Muscle of back (tissue), 13 donors: ENCODE measurements at places on chromosomes 2 and 18.
A peak's percentile ranks its signal among the peaks of the same experiment; 100 is the strongest.

DNA sequence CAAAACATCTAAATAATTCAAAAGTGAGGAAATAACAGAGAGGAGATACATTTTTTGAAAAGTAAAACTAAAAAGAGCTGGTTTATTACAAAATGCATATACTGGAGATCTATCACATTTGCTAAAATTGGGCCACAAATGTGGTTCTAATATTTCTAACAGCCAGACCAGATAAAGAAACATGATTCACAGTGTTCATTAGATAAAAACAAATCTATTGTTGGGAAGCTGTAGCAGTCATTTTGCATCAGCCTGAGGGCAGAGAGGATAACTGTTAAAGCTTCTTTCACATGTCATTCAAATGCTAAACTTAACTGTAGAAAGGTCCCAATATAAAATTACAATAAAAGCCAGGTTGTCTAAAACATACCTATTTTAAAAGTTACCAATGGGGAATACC, 148.3 kb downstream of the GULP1 start:
- DNase-seq: no peak

DNA sequence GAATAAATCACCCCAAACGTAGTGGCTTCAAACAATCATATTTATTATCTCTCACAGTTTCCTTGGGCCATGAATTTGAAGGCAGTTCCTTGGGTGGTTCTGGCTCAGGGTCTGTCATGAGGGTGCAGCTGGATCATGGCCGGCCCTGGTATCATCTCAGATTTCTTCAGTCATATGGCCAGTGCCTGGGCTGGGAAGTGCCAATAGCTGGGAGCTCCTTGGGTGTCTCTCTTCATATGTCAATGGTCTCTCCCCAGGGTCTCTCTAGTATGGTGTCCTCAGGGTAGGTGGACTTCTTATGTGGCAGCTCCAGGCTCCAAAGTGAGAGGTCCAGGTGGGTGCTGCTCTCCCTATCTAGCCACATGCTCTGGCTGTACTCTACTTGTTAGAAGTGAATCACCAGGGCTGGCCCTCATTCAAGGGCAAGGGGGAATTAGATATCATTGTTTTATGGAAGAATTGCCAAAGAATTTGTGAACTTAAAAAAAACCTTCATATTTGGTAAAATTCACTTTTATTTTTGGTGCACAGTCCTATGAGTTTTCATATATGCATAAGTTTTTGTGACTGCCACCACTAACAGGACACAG, 15.4 kb downstream of the FHOD3 start:
- DNase-seq: no peak

DNA sequence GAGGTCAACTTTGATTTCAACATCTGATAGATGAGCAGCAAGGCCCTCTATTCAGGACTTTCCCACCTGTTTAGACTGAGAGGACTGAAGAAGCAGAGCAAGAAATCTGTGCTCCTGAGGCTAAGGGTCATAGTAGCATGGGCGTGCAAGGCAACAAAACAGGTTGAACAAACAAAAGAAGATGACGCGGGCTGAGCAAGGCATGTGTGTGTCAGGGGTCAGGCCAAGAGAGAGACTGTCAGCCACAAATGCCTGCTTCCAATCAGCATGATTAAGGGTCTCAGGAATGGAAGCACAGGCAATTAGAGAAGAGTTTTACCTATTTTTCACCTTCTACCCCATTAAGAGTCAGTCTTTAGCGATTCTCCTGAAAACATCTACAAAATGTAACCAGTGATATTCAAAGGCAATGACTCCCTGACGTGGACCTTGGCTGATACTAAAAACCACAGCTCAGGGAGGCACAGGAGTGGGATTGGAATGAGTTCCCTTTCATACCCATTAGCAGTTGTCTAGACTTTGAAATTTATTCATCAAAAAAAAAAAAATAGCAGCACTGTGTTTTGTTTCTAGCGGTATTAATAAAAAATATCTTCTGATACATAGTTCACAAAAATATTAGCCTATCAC, 81.9 kb downstream of the DYNAP start:
- DNase-seq: no peak

DNA sequence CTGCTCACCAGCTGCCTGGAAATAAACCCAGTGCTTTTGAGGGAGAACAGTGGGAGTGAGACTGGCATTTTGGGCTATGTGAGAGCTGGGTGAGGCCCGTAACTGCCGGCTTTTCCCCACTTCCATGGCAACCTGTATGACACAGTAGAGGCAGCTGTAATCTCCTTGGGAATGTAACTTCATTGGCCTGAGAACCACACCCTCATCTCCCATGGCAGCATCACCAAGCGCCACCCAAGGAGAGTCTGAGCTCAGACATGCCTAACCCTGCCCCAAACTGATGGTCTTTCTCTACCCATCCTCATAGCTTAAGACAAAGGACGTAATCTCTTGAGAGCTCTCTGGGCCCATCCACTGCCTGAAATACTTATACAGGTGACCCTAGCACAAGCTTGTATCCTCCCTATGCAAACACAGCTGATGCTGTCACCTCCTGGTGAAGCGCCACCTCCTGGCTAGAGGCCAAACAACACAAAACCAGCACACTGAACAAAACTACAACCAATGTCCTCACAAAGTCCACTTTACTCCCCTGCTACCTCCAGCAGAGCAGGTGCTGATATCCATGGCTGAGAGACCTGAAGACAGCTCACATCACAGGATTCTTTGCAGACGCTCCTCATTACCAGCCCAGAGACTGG, 763.4 kb upstream of the NRXN1 start:
- DNase-seq: no peak

DNA sequence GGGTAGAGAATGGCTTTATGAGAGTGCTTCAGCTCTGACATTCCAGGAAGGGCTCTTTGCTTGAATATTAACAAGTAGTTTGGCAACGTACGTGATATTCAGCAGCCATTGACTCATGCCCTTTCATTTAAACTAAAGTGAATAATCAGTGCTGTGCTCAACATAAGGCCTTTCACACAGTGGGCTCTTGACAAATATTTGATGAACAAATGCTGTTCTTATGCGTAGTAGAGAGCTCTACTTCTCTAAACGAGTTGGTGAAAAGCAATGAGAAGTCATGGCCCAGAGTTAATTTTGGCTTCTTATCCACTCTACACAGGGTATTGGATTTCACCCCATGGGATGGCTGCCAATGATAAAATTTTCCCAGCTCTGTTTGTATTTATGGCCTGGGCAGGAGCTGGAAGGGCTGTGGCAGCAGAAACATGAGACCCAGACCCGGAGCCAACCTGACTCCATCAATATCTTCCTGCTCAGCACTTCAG, 338.9 kb downstream of the CCDC85A start:
- peak; percentile 70 for DNase-seq

DNA sequence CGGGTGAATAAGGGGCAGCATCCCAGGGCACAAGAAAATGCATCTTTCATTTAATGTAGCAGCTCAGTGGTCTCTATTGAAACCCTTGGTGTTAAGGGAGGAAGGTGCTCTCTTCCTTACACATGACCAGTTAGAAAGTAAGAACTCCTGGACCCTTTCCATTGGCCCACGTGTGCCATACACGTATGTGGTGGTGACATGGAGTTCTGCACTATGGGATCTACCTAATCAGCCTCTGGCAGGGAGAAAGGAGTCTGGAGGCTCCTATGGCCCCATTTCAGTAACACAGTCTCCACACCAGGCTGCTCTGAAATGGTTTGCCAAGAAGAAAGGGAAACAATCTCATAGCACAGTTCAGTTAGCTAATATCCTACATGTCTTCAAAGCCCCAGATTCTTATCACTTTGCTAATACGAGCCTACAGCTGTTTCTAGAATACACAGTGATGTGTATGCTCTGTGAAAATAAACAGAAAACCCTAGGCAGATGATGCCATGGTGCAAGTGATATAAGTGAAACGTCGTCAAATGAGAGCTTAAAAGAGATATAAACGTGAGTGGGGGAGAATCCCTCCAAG, 7.0 kb downstream of the EFEMP1 start:
- no peak for DNase-seq

DNA sequence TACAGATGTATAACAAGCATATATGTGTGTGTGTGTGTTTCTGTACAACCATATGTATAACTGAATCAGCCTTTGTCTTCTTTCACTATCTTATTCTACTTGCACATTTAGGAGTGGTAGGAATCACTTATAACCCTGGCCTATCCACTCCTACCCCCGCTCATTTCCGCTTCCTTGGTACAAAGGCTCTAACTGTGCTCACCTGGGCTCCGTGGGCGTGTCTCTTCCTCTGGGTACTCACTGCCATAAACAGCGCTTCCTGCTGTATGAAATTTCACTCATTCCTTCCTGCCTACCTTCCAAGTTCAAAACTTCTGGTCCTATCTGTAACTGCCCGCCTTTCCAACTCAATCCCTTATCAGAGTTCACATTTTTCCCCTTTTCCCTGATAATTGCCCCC, 815.5 kb downstream of the EPHA4 start:
- no peak for DNase-seq

DNA sequence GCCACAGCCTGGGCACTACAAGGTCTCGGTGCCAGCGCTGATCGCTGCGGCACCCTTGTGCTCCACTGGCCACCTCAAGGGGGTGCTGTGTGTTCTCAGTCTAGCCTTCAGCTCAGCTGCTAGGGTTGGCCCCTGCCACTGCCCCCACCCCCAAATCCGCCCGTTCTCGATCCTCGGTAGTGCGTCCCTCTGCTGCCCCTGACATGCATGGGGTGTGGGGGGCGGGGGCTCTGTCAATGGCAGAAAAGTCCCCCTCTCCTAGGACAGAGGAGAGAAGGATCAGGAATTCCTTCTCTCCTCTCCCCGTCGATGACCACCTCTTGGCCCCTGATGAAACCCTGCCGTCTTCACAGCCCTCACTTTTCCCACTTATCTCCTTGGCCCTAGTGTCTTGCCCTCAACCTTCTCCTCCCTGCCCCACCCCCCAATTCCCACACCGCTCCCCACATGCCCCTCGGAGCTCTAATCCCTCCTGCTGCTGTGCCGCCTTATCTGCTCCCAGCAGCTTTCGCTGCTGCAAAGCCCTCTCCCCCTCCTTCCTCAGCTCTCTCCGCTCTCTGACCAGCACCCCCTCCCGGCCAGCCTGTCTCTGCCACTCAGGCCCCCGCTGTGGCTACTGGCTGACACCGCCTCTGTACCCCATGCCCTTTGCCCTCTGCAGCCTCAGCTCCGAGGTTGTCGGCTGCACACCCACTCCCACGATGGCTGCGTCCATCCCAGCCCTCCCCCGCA, 4.3 kb upstream of the ASIC4 start:
- DNase-seq: peak; percentile 63

GRCh38 chr2:168165397-168165796, 82.0 kb downstream of the STK39 start:
- DNase-seq: peak; percentile 68

DNA sequence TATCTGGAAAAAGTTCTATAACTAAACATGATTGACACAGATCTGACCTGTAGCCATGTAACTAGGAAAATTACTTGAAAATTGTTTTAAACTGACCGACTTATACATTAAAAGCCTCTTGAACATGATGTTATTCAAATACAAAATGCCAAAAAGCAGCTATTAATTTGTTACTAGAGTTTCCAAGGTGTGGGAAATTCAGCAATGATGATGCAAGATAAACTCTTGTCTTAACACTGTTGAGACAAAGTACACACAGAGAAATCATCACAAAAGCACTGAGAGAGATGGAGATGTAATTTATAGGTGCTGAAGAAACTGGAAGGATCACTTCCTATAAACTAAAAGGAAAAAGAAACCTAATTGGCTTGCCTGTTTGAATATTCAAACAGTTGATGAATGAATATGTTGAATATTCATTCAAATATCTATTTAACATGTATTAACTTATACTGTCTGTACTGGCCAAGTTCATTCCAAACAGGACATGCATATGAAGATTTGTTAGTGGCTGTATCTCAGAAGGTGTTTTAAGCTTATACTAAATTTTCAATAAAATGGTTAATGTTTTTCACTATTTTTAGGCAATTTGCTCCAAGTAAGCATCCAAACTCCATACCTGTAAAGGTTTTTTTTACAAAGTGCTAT, 34.6 kb upstream of the WDR75 start:
- no peak for DNase-seq

- DNase-seq: no peak
These were observed 9.6 kb downstream of the SERPINB12 start for GRCh38 chr18:63551769-63552168.

GRCh38 chr2:10548626-10549025, 100.5 kb upstream of the ODC1 start:
- peak; percentile 62 for DNase-seq

DNA sequence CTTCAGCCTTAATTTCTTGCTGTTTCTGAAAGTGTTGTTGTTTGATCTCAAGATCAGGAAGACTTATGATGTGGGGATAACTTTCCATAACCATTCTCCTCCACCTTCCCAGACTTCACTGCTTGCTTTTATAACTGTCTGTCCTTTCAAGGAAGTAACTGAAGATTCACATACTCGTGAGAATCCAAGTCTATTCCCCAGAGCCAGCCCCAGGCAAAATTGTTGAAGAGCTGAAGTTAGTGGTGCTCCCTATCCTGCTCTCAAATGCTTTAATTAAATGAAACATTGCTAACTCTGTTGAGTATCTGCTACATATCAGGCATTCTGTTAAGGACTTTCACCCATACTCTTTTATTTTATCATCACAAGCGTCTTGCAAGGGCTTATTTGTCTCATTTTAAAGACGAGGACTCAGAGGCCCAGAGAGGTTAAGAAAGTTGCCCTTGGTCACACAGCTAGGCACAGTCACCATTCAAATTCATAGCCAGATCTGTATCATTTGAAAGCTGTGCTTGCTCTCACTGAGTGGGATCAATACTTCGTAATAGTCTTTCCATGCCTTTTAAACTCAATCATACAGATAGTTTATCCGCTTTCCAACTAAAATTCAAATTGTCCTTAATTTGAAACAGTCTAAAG, 189.8 kb upstream of the TCF4 start:
- DNase-seq: peak; percentile 27

DNA sequence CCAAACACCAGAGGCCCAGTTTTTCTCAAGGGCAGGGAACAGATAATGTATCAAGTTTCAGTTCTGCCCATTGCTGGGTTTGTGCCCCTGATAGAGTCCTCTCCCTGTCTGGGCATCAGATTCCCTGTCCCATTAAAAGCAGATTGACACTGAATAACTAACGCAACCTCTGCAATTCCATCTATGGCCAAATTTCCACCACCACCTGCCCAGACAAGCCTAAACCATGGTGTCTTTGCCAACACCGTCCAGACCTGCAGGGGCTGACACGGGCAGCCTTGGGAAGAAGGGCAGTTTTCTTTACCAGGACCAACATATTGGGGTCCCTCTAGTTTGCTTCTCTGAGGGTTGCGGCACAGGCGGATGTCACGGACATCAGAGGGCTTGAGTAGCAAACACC, 26.4 kb upstream of the PAX8 start:
- no peak for DNase-seq

GRCh38 chr2:13745330-13745729, 887.2 kb upstream of the LRATD1 start:
- DNase-seq: no peak

DNA sequence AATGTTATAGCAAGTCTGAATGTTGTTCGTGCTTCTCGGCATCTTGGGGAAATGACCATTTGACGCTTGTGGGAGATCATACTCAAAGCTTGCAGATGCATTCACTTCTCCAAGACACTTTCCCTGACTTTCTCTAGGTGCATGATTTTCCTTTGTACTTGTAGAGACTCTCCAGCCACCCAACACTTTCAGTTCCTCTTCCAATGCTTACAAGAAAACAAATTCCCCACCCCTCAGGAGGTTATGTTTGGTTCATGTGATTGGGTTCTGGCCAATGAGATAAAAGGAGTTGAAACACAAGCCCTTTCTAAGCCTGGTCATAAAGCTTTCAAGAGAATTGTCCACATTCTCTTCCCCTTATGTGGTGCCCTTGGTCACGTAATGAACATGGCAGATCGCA, 156.3 kb downstream of the EPHA4 start:
- DNase-seq: no peak

GRCh38 chr2:73112026-73112912, 479 bp downstream of the RAB11FIP5 start:
- DNase-seq: no peak
